ENCODE measurements at places on chromosomes 7 and 10.

GRCh38 chr10:24163485-24163884 lies 45.5 kb upstream of the KIAA1217 start:
- DNase-seq, result no peak

GRCh38 chr7:55099821-55100543 lies 81.2 kb downstream of the EGFR start:
- DNase-seq, result no peak

- DNase-seq, result no peak
Measured at GRCh38 chr10:51366044-51366443, 291.8 kb downstream of the PRKG1 start.

- DNase-seq, result no peak
Measured at GRCh38 chr7:139675127-139676125, 102.4 kb downstream of the HIPK2 start.

DNA sequence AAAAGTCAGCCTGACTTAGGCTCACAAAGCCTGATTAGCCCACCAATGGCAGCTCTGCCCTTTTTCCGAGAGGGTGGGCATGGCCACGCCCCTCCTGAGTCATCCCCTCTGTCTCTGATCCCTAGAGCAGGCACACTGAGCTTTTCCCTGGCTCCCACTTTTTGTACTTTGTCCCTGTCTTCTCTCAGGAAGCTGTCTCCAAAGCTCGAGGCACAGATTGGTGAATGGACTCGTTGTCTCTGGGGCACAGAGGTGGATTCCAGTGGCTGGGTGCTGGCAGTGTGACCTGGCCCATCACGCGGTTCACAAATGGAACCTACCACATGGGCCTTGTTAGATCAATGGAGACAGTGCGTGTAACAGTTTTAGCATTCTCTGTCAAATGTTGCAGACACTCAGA lies 313.5 kb downstream of the WDR37 start:
- no peak for DNase-seq

- peak; percentile 20 for DNase-seq
Measured at GRCh38 chr10:31778627-31779026, 150.0 kb downstream of the ARHGAP12 start.

GRCh38 chr7:114819616-114820362 lies 102.1 kb upstream of the MDFIC start:
- DNase-seq, result peak; percentile 96

DNA sequence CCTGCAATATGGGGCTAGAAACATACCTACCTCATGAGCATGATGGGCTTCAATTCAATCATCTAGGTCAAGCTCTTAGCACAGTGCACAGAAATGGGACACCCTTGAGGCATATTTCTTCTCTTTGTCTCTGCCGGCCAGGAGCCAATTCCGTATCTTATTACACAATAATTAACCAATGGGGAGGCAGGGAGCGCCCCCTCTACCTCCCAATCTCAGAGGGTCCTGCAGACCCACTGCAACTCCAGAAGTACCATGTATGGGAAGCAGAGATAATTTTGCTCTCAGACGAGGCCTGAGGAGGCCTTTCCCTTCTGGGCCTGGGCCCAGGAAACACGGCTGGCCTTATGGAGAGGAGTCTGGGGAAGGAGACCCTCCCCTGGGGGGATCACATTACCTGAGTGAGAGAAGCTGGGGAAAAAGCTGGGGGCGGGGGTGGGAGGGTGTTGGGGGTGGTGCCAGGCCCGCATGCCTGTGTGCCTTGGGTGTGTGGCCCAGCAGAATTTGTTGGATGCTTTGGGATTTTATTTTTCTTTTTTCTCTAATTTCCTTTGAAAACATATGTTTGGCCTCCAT lies 155.5 kb downstream of the UBE2H start:
- no peak for DNase-seq

DNA sequence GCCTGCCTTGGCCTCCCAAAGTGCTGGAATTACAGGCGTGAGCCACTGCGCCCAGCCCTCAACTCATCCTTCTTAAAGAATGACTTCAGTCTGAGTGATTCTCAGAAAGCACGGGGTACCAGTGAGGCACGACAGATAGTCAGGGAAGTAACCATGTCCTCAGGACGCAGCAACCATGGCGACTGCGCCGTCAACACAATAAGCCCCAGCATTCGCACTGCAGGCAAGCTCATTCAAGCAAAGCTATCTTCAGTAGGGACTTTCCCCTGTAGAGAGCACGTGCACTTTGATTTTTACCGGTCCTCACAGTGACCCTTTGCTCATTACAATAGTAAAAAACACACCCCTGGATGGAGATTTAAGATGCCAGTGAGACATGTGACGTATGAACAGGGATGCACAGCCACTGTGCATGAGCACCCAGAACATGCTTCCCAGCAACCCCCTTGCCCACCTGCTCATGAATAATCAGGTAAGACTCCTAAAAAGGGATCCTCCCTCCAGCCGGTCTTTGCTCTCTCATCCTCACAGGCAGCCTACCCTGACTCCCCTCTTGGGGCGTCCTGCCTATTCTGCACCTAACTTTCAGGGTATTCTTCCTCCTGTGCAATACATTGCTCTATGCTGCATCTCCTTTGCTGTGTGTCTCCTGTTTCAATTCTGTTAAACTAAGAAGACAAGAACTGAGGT lies 9.1 kb downstream of the WDR86 start:
- no peak for DNase-seq

GRCh38 chr7:80312139-80312661 lies 177.6 kb downstream of the GNAI1 start:
- peak; percentile 57 for DNase-seq

- DNase-seq, result no peak
Measured at GRCh38 chr10:124338276-124338925, 80.3 kb downstream of the OAT start.

DNA sequence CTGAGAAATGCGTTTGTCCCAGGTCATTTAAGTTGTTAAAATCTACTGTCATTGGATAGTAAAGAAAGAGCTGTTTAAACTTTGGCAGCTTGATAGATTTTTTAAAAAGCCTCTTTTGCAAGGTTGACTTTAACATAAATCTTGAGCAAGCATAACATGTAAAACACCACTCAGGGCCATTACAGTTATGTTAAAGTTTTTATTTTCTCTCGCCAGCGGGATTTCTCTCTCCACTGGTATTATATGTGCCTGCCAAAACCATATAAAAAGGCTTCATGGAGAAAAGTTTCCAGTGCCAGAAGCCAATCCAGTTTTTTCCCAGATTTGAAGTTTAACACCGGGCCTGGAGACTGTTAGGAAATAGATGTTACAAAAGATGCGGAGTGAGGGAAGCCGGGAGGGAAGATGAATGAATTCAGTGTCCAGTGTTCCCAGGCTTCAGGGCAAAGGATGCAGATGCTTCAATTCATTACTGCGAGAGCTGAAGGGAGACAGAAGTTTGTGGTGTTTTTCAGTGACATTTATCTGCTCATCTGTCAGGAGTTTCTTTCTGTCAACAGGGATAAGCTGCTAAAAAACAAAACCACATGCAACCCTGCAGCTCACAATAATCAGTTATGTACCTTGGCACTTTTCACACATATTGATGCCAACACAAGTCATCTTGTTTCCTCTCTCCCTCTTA lies 155.5 kb downstream of the SPAG6 start:
- DNase-seq, result no peak

DNA sequence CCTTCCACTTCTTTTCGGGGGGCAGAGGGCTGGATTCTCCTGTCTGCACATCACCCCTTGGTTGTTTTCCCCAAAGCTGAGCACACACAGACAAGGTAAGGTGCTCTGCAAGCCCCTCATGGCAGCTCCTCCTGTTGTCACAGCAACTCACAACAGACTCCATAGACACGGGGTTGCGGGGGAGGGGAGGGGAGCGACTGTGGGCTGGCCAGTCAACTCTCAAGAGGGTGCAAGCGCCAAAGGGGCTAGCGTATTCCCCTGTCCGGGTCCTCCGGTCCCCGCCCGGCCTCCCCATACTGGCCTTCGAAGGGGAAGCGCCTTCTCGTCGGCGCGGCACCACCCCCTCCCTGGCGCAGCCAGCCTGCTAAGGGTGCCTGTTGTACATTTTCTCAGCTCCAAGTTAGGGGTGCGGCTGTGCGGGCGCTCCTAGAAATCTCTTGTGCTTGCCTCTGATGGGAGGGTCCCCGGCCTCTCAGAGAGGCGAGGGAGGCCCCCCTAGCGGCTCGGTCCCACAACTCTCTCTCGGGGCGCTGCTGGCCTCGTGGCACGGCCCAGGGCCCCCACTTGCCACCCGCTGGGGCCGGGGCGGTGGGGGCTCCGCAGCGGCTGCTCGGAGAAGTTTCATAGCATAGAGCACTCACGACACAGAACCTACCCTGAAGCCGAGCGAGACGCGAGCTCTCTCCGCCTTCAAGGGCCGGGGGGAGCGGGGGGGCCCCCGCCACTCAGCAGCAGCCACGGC lies 498 bp downstream of the RHOBTB1 start:
- no peak for DNase-seq
